ENCODE measurements at places on chromosomes 4 and X. TPM values are rescaled to one million over a fixed set of nuclear protein-coding genes. Genes with fewer than 3 reads are reported as not detected.

Gene ARHGAP24
- 1.4 TPM for polyA plus RNA-seq

Gene MAGEA1
- polyA plus RNA-seq, result 3.0 TPM

Gene MAP9
- 6.4 TPM for polyA plus RNA-seq

Gene MND1
- polyA plus RNA-seq, result 2.4 TPM

Gene BLOC1S4
- polyA plus RNA-seq, result 21.9 TPM

Gene ADAMTS3
- 0.99 TPM for polyA plus RNA-seq

Gene TRAM1L1
- 2.4 TPM for polyA plus RNA-seq

GRCh38 chrX:129755779-129756650 lies 17.2 kb downstream of the XPNPEP2 start:
- peaks cover 8% of the 10 kb centered on the region for H3K4me1 ChIP-seq
- peaks cover 23% of the 10 kb centered on the region for H3K27me3 ChIP-seq
- H3K27ac ChIP-seq, result no peak overlapping the region

Gene NLRP2B
- polyA plus RNA-seq, result not detected

DNA sequence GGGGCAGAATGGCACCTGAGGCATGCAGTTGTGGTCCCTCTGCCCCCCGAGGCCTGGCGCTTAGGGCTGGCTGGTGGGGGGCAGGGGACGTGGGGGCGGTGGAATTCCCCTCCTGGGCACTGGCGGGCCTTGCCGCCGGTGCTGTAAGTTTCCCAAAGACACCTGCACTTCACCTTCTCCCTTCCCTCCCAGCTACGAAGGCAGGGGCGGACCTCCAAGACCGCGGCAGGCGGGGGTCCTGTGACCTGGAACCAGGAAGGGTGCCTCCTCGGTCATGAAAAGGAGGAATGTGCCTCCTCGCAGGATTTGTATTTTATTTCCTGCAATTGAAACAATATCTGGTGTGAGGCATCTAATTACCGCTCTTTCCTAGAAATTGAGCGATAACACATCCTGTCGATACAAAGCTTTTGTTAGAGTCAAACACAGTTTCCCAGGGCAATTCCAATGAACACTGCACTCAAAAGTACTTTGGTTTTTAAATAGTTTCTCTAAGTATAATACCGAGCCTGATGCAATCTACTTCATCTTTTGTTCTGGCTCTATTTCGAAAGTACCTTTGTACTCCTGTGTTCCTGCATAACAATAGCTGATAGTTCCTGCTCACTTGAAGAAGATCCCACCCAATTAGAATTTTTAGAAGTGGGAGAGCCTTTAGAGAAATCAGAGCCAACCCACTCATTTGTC lies 12.3 kb upstream of the ADRA2C start:
- H3K4me1 ChIP-seq, result no peaks in the 10 kb centered on the region
- no peaks in the 10 kb centered on the region for H3K36me3 ChIP-seq
- no peak overlapping the region for H3K27ac ChIP-seq
- H3K27me3 ChIP-seq, result no peaks in the 10 kb centered on the region
- no peak for DNase-seq
- H3K4me3 ChIP-seq, result no peak overlapping the region

Gene ZNF157
- polyA plus RNA-seq, result 0.23 TPM

- no peak overlapping the region for H3K27ac ChIP-seq
- H3K4me3 ChIP-seq, result no peak overlapping the region
- H3K4me1 ChIP-seq, result no peaks in the 10 kb centered on the region
- no peaks in the 10 kb centered on the region for H3K36me3 ChIP-seq
- no peaks in the 10 kb centered on the region for H3K27me3 ChIP-seq
These were observed 2521.4 kb downstream of the ARAP2 start for GRCh38 chr4:33722800-33723516.

DNA sequence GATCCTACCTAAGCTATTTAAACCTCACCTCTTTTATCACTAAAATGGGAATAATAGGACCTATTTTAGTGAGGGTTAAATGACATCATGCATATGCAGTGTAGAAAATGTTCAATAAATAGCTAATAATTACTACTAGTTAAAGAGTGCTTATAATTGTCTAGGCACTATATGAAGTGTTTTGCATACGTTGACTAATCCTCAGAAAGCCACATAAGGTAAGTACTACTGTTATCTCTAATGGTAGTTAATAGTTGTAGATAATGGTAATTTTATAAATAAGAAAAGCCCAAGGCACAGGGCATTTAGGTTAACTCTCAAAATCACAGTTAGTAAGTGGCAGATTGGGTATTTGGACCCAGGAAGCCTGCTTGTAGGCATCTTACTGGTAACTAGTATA lies 47.4 kb upstream of the BOD1L1 start:
- no peak overlapping the region for H3K4me3 ChIP-seq
- H3K4me1 ChIP-seq, result no peaks in the 10 kb centered on the region
- H3K36me3 ChIP-seq, result no peaks in the 10 kb centered on the region
- H3K27ac ChIP-seq, result no peak overlapping the region
- DNase-seq, result no peak

Gene DAPP1
- not detected for polyA plus RNA-seq

DNA sequence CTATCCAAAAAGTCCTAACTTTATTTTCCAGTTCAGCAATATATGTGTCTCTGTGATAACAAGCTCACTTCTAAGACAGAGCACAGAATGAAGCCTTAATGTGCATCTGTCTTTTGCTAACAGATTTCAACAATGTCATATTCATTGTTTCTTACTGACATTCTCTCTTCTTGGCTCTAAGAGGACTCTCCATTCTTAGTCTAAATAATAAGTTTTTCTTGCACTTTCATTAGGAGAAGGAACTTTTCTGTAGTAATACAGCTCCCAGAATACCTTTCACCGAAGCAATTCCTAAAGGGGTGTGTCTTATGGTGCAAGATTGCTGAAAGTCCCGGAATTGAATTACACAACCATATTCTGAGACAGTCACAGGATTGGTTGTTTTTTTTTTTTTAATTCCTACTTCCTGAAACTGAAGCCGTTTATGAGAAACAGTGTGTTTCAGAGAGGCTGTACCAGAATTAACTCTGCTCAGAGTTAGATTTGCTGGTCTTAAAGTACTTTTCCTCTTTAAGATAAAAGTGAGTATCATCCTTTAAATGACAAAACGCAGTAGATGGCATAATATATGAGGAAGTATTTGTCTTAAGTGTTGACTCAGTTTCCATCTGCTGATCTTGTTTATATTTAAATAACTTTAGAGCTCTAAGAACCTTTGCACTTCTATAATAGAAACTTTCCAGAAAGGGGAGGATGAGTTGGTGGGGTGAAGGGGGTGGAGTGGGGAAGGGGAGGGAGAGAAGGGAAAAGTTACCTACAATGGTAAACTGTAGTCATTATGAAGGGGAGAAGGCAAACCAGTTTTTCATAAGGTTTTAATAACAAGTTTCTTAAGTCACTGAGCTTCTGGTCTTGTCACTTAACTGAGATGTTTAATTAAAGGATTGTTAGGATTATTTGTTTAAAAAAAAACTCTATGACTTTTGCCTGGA lies at the start of gene ALPK1:
ALPK1 (plus strand) TSS at position 421 of the 932 bp plus-strand sequence.
- H3K36me3 ChIP-seq, result no peaks in the 10 kb centered on the region
- H3K27ac ChIP-seq, result peak within 1 kb of the TSS; percentile 72
- H3K4me3 ChIP-seq, result peak within 1 kb of the TSS; percentile 47
- DNase-seq, result peak; percentile 12
- H3K4me1 ChIP-seq, result no peaks in the 10 kb centered on the region

Gene RBM3
- polyA plus RNA-seq, result 183 TPM

Gene TRIM60
- polyA plus RNA-seq, result not detected

GRCh38 chr4:140052050-140052449 lies 101.9 kb downstream of the MAML3 start:
- no peak overlapping the region for H3K4me3 ChIP-seq
- no peaks in the 10 kb centered on the region for H3K36me3 ChIP-seq
- DNase-seq, result no peak
- H3K27me3 ChIP-seq, result no peaks in the 10 kb centered on the region

Gene VEGFC
- 81.9 TPM for polyA plus RNA-seq

DNA sequence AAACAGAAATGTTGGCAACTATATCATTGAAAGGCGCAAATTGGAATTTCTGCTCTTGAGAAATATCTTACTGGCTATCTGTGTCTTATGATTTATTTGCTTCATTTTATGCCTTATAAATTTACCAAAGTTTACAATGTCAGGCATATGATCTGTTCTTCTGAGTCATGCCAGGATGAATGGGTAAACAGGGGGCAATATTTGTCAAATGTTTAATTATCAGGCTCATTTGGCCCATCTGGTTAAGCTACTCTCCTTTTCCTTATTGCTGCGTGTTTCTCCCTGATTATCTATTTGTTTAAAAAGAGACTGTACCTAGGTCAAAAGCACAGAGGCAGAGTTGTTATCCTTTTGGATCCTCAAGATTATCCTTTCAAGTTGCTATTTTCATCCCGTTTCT lies 903.8 kb upstream of the PCDH10 start:
- H3K4me1 ChIP-seq, result no peaks in the 10 kb centered on the region
- no peaks in the 10 kb centered on the region for H3K36me3 ChIP-seq
- H3K27ac ChIP-seq, result no peak overlapping the region
- H3K27me3 ChIP-seq, result no peaks in the 10 kb centered on the region
- DNase-seq, result no peak

DNA sequence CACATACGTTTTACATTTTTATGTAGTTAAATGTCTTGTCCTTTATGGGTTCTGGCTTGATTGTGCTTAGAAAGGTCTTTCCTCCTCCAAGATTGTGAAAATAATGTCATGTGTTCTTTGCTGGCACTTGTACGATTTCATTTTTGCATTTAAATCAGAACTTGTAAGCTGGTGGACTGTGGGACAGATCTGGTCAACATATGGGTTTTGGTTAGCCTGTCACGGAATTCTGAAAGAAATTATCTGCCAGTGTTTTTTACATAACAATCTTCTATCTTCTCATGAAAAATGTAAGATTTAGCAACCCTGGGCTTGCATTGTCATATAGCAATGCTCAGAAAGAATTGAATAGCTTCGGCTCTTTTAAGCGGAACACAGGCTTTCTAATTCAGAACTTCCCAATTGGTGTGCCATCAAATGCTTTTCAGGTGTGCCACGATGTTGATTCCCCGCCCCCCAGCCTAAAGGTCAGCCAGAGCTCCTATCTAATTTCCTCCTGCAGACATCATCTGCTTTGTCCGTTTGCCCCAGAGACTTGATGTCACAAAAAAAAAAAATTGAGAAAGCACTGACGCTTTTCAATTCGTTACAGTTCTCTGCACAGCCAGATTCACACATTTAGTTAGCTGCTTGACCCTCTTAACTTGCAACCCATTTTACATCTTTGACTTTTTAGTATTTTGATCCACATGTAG lies 16.2 kb downstream of the AFF1 start:
- DNase-seq, result no peak
- H3K4me1 ChIP-seq, result no peaks in the 10 kb centered on the region
- no peaks in the 10 kb centered on the region for H3K36me3 ChIP-seq
- no peaks in the 10 kb centered on the region for H3K27me3 ChIP-seq
- H3K27ac ChIP-seq, result no peak overlapping the region

- H3K36me3 ChIP-seq, result no peaks in the 10 kb centered on the region
- H3K27me3 ChIP-seq, result no peaks in the 10 kb centered on the region
- no peaks in the 10 kb centered on the region for H3K4me1 ChIP-seq
- no peak overlapping the region for H3K27ac ChIP-seq
These were observed 397.1 kb upstream of the FAM241A start for GRCh38 chr4:111748157-111748556.

Gene NPY1R
- polyA plus RNA-seq, result not detected

Gene SRD5A3
- 5.1 TPM for polyA plus RNA-seq

Gene GAGE12J
- polyA plus RNA-seq, result not detected

DNA sequence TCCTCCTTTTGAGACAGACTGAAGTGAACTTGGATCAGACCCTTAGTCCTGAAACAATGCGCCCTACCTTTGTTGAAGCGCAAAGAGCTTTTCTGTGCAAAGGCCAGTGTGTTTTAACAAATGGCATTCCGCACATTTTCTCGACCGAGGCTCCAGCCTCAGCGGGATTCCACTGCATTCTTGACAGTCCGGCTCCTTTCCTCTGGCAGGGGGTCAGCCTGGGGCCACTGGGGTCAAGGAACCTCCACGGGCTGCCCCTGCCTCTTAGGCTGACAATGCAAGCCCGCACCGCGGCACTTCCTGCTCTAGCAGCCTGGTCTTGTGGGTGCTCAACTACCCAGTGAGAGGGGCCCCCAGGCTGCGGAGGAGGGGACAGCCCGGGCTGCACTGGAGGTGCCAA lies 47.2 kb upstream of the TFDP3 start:
- H3K27me3 ChIP-seq, result 0 out of 2 replicates have a peak, but pooled peaks cover 11% of the 10 kb centered on the region
- H3K36me3 ChIP-seq, result no peaks in the 10 kb centered on the region
- no peaks in the 10 kb centered on the region for H3K4me1 ChIP-seq
- no peak overlapping the region for H3K27ac ChIP-seq
- no peak overlapping the region for H3K4me3 ChIP-seq
- DNase-seq, result no peak

Gene CFI
- polyA plus RNA-seq, result 19.6 TPM

Gene TLR8
- not detected for polyA plus RNA-seq

- no peak overlapping the region for H3K4me3 ChIP-seq
- no peaks in the 10 kb centered on the region for H3K27me3 ChIP-seq
- no peak overlapping the region for H3K27ac ChIP-seq
- H3K4me1 ChIP-seq, result no peaks in the 10 kb centered on the region
- no peak for DNase-seq
- peaks cover 57% of the 10 kb centered on the region for H3K36me3 ChIP-seq
These were observed 55.1 kb upstream of the ZCCHC13 start for GRCh38 chrX:74248889-74249288.

- no peaks in the 10 kb centered on the region for H3K27me3 ChIP-seq
- H3K36me3 ChIP-seq, result no peaks in the 10 kb centered on the region
- no peak overlapping the region for H3K27ac ChIP-seq
- DNase-seq, result no peak
These were observed 247.6 kb upstream of the RPS6KA3 start for GRCh38 chrX:20514358-20514757.

DNA sequence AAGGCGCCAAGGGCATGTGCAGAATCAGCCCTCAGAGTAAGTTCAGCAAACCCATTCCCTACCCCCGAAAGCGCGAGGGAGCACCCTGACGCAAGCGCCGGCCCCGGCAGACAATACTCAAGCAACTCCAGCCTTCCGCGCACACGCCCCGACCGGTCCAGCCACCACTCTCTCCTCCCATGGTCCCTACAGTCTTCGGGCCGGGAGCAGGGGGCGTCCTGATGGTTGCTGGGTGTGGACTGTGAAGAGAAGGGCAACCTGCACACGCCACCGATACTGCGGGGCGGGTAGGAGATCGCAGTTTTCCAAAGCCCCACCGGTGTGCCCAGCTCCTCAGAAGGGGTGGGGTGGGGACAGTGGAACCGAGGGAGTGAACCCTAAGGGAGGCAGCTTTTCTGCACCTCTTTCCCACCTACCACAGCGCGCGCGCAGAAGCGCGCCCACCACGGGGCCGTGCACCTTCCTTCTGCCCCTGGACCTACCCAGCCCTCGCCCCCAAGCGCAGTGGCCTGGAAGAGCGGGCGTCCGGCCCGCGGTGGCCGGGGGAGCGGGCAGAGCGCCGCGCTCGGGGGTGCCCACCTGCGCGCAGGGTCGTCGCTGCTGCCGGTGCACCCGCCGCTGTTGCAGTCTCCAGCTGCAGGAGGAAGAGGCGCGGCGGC lies 650.2 kb upstream of the DIPK2B start:
- DNase-seq, result peak; percentile 8
- H3K27ac ChIP-seq, result peak overlapping the region; percentile 64
- peaks cover 18% of the 10 kb centered on the region for H3K27me3 ChIP-seq
- peaks cover 15% of the 10 kb centered on the region for H3K4me1 ChIP-seq
- H3K36me3 ChIP-seq, result peaks cover 13% of the 10 kb centered on the region

Data from SK-N-SH (cell line).